Activated T-cell treated with anti-CD3 and anti-CD28 coated beads, Interleukin-2, amount 50 U/mL, for 4 hours (primary cell): ENCODE measurements at places on chromosomes 16 and 17.

DNA sequence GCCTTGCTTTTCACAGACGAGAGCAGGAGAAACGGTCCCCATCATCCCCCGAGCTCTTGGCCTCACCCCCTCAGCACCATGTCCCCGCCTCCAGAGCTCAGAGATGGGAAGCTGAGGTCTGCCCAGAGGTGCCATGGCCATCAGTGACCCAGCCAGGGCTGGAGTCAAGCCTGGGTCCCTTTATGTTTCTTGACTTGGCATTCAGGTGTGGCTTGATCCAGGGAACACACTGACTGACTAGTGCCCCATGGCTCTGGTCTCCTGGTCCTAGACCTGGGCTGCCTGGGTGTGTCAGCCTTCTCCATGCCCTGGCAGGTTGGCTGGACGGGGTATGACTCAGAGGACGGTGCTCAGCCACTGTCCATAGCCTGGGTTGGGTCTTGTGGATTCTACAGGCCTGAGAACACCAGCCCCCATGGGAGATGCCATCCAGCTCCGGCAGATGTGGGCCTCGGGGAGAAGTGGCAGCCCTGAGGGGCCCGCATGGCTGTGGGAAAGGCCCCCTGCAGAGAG is 54.2 kb downstream of the ZFPM1 start:
- no peak for DNase-seq

- no peak for DNase-seq
These were observed 66.3 kb downstream of the BPTF start for GRCh38 chr17:67891481-67892119.

- DNase-seq = no peak
These were observed 24.8 kb downstream of the PITPNM3 start for GRCh38 chr17:6531575-6531974.

- no peak for DNase-seq
These were observed 25.0 kb downstream of the LGALS3BP start for GRCh38 chr17:78954684-78955083.

- DNase-seq = no peak
These were observed 1.1 kb downstream of the ABCA9 start for GRCh38 chr17:69059458-69060175.

GRCh38 chr17:33292201-33292980 is 704 bp downstream of the ASIC2 start:
- no peak for DNase-seq

GRCh38 chr17:58278661-58279015 is 2.1 kb downstream of the MPO start:
- no peak for DNase-seq

DNA sequence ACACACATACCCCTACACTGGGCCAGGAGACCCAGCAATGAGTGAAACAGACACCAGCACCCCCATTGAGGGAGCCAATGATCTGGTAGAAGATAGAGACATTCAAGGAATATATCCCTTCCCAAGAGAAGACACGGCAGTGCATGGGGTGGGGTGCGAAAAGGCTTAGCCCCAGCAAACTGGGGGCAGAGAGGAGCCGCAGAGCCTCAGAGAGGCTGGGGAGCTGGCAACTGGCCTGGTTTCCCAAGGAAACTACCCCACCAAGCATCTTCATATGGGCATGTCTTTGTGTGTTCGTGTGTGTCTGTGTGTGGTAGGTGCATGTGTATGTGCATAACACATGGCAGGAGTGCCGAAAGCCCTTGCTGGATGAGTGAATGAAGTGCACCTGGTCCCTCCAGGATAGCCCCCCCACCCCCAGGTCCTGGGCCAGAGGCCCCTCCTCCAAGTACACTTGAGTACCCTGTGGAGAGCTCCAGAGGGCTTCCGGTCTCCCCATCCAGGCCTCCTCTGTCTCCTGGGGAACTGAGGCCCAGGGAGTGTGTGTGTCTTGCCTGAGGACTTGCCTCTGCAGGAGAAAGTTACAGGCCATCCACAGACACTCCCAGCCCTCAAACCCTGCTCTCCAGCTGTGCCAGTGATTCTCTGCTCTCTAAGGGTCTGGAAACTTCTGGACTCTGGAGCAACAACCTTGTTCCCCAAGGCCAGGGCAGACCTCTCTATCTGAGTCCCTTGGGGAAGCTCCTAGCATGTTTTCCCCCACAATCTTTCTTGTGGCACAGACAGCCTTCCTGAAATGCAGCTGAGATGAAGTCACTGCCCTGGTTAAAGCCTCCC is 15.9 kb downstream of the TBX2 start:
- DNase-seq = no peak

DNA sequence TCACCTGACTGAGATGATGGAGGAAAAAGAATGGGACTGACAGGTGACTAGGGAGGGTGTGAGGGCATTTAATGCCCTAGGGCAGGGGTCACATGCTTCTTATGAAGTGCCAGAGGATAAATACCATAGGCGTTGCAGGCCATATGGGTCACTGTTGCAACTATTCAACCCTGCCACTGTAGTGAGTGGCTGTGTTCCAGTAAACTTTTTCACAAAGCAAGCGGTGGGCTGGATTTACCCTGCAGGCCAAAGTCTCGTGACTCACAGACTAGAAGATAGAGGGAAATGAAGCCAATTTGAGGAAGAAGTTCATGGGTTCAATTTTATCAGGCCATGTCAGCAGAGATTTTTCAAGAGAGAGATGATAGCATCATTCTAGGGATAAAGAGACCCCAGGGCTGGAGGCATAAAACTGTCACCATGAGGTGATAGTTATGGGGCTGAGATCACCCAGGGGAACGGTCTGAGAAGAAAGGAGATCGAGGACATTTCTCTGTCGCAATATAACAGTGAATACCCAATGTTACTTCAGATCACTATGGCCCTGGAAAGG is 8.6 kb downstream of the ARHGAP17 start:
- no peak for DNase-seq

GRCh38 chr17:77783991-77784820 is 174.3 kb upstream of the TNRC6C start:
- DNase-seq = peak; percentile 56

DNA sequence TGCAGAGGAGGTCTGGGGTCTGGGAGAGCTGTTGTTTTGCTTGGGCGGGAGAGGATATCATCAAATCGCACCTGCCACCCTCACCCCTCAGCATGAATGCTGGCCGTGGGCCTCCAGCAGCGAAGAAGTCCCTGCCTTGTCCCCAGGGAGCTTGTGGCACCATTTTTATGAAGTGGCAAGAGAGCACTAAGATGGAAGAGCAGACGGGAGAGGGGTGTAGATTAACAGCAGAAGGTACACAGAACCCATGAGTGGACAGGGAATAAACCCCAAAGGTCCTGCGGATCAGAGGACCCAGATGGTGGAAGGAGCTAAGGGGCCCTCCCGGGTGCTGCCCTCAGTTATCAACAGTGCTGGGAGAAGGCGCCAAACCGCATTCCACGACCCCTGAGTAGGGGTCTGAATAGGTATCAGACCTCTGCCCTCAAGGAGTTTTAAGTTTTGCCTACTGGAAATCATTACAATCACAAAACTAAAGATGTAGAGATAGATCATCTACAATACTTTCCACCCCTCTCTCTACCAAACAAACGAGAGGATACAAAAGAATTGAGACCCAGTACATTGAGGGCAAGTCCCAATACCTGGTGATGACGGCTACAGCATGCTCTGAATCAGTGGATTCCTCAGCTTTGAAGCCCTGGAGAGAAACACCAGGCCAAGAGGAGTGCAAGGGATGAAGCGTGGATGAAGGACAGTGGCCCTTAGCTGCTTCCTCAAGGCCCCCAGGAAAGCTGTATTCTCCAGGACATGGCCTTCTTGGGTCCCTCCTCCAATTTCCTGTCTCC is 60.2 kb downstream of the CCDC182 start:
- DNase-seq = no peak

- no peak for DNase-seq
These were observed 987 bp upstream of the HASPIN start for GRCh38 chr17:3722716-3723115.

DNA sequence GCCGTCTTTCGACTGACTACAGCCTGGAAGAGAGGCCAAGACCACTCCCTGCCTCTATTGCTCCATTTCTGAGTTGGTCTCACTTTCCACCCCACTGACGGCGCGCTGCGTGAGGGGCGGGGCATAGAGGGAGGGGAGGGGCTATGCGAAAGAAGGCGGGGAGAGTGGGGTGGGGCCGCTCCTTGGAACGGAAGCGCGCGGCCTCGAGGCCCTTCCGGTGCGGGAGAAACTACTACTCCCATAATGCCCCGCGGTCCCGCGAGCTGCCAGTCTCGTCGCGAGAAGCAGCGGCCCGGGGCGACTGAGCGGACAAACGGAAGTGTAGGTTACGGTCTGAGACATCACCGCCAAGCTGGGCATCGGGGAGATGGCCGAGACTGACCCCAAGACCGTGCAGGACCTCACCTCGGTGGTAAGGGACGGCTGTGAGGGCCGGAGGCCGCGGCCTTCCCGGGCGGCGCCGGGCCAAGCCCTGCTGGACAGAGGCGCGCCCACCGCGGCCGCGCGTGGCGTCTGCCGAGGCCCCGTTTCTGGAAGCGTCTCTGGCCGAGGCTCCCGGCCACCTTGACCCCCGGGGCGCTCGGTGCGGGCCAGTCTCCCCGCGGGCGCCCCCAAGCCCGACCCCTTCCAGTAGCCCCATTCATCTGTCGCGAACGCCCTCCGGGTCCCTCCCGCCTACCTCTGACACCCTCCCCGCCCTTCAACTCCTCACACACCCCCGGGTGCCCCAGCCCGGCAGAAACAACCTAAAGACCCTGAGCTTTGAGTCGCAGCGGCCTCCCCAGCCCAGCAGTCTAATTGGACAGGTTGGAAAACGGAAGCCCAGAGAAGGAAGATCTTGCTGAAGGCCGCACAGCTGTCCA is at the start of gene HSBP1:
TSS of gene HSBP1 (plus strand) at position 269 of the 863 bp plus-strand sequence. CDS start at position 368, 99 bp downstream.
- peak; percentile 89 for DNase-seq

DNA sequence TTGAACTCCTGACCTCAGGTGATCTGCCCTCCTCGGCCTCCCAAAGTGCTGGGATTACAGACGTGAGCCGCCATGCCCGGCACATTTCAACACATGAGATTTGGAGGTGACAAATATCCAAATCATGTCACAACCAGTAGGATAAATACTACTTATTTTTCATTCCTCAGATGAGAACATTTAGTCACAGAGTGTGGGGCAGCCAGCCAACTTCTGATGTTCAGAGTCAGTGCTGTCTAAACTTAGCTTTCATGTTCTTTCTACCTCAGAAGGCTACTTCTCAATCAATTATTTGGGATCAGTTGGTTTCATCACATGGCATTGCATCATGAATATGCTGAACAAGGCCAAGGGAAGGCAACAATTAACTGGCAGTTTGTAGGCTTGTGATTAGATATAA is 134.5 kb downstream of the CDH13 start:
- DNase-seq = no peak

DNA sequence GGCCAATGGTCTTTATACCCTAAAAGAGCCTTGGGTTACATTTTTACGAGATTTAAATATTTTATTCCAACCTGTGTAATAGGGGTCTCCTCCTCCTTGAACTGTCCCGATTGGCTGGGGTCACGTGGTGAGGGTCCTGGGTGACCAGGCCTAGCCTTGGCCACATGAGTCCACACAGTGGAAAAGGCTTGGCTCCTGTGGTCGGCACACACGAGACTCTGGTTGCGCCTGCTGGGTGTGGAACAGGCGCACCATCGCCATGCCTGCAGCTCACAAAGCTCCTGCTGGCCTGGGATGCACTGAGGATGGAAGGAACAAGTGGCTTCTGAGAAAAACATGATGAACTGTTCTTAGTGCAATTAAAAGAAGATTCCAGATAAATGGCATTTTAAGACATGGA is 103.9 kb upstream of the ZNF750 start:
- DNase-seq = no peak

DNA sequence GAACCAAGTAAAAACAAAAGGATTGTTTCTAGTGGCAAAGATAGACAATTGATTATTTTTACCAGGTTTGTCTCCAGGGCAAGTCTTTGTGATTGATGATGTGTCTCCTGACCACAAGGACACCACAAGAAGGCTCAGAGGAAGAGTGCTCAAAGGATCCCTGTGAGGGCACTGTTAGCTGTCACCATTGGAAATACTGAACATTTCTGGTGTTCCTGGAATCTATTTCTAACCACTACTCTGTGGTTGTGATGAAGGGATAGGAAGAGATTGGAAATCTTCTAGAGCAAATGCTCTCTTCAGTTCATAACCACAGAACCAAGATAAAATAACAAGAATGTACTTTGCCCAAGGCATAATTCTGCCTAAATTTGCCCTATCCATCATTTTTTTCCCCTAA is 15.3 kb downstream of the RNF43 start:
- no peak for DNase-seq

DNA sequence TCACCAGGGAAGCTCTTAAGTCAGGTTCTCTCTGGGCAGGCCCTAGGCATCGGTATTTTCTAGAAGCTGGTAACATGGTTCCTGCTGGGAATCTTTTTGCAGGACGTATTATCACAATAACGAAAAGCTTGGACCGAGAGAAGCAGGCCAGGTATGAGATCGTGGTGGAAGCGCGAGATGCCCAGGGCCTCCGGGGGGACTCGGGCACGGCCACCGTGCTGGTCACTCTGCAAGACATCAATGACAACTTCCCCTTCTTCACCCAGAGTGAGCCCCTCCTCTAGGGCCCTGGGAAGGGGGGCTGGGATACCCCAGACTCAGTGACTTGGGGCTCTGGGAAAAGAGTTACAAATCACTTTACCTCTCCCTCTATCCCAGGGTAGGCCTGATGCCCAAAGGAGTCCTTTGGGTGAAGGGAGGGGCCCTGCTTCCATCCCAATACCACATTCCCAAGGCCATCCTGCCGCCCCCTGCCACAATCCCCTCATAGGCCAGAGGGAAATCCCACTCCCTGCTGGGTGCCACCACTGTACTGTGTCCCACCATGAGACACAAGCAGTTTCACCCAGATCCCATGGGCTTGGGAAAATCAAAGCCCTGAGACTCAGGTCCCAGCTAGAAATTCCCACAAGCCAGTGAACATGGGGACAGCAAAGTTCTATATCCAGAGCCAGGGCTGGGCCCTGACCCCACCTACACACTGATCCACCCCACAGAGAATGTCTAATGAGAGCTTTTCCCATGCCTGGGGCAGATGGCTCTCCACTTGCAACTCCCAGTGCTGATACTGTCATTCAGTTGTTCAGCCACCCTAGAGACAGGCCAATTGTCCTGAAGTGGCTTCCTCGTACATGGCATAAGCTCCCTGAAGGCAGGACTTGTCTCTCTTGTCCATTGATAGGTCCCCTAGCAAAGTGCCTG is 23.0 kb downstream of the CDH5 start:
- no peak for DNase-seq

- DNase-seq = no peak
These were observed 9.2 kb upstream of the TLCD3B start for GRCh38 chr16:30040221-30040620.

- DNase-seq = no peak
These were observed 28.3 kb downstream of the TRPV2 start for GRCh38 chr17:16443511-16444257.

- DNase-seq = no peak
These were observed 85.5 kb downstream of the SHISA6 start for GRCh38 chr17:11326492-11326891.

GRCh38 chr16:66508248-66508913 is 41.5 kb downstream of the TK2 start:
- DNase-seq = no peak

- no peak for DNase-seq
These were observed 14.0 kb downstream of the MPP3 start for GRCh38 chr17:43818966-43819365.

DNA sequence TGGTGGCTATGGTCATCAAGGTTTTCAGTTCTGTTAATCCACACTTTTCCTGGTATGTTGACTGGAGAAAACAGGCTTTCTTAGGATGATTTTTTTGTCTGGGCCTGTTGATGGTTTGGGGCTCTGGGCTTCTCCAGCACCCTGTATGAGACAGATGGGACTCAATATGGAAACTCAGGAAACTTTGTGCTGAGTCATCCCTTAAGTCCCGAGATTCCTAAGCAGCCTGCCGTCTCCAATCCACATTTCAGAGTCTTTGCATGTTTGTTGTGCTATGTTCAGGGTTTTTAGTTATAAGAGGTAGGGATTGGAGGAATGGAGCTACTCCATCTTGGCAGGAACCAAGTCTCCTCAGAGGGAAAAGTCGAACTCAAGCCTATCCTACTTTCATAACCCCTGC is 253.3 kb upstream of the FOXF1 start:
- DNase-seq = no peak
